ENCODE measurements at places on chromosomes 12 and 14.

DNA sequence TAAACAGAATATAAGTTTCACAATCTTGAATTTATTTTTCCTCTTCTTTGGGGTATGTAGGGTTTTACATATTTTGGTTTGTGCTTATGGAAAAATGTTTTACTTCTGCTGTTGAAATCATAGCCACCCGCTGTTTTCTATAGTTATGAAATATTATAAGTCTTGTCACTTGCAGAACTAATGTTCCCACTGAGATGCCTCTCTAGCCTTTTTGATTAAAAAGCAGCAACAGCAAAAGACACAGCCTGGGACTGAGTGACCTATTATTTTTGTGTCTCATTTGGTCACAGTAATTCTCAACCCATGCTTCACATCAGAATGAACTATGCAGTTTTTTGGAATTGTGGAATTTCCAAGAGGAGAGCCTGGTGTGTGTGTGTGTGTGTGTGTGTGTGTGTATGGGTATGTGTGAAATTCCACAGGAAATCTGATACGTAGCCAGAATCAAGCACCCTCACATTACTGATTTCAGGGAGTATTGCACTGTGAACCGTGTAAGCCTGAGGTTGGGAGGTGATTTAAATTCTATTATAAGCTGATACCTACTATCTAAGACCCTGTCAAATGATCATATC lies 55.7 kb upstream of the FRMD6 start:
- DNase-seq: no peak

DNA sequence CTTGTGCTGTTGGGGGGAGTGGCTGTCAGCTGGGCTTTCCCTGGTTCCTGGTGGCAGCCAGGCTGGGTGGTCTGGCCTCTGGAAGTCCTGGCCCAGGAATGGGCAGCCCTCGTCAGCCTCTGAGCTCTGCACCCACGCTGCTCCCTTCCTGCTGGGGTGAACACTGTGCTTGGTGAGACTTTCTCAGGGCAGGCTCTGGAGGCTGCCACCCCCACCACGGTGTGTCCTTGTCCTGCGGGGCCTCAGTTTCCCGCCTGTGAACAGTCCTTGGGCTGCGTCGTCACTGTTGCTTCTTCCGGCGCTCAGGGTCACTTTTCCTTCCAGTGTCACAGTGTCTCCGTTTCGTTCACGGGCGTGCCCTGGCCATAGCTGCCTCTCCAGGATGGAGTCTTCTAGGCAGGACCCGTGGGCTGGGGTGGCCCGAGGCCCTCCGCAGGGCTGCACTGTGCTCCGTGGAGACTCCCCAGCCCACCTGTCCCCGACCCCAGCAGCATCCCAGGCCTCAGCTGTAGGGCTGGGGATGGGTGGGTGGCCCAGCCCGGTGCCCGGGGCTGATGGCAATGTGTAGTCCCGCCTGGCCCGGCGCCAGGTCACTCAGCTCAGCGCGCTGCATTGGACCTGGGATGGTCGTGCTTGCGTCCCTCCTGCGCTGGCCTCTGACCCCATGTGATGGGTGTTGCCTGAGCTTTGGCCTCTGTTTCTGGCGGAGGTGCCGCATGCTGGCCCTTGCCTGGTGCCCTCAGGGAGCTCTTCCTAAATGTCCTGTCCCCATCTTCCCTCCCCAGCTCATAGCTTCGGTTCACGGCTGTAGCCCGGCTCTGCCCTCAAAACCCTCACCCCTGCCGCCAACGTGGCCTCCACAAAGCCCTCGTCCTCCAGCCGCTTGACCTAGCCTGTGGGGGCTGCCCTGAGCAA lies 6.8 kb downstream of the KIF26A start:
- DNase-seq: no peak

DNA sequence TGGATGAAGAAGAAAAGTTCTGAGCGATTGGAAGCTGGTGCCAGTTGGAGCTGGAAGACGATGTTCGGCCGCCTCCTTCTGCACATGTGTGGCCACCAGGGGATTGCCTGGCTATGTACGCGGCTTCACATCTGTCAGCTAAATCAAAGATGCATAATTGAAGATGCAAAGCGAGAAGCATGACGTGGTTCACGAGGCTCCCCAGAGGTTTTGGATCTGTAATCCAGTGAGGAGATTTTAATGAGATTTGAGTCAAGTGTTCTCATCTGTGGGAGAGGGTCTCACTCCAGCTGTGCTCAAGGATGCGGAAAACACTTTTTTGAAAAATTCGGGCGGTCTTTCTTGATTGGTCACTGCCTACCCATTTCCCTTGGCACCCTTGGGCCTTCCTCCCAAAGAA lies 94.6 kb downstream of the PAX9 start:
- no peak for DNase-seq

- DNase-seq: no peak
Observed at GRCh38 chr12:31309279-31309678, 16.7 kb downstream of the SINHCAF start.

GRCh38 chr12:57196439-57196838 lies 20.2 kb upstream of the NXPH4 start:
- no peak for DNase-seq

DNA sequence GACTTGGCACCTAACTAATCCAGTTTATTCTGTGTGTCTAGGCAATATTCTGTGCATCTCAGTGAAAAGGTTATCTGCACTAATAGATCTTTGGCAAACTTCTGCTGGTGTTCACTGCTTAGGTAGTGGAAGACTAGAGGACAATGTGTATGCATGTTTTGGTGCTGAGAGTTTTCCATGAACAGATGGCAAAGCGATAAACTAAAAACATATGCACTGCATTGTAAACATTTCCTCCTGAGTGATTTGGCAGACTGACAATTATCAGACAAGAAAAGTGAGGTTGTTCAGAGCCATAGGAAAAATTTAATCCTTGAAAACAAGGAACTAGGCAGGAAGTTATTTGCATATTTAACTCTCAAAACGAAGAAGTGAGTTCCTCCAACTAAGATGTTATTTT lies 400.4 kb downstream of the ATP23 start:
- no peak for DNase-seq
